ENCODE measurements at places on chromosomes 7 and 10.

DNA sequence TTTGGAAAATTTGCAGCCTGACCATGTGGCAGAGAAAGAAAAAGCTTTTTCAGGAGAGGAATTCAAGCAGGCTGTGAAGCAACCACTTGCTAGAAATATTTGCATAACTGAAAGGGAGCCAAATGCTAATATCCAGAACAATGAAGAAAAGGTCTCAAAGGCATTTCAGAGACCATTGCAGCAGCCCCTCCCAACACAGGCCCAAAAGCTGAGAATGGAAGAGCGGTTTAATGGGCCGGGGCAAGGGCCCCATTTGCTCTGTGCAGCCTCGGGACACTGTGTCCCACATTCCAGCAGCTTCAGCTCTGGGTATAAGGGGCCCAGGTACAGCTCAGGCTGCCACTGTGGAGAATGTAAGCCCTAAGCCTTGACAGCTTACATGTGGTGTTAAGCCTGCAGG is 918.1 kb upstream of the POT1 start:
- DNase-seq = no peak

- DNase-seq = no peak
These were observed 246.8 kb downstream of the ELMO1 start for GRCh38 chr7:37201876-37202198.

DNA sequence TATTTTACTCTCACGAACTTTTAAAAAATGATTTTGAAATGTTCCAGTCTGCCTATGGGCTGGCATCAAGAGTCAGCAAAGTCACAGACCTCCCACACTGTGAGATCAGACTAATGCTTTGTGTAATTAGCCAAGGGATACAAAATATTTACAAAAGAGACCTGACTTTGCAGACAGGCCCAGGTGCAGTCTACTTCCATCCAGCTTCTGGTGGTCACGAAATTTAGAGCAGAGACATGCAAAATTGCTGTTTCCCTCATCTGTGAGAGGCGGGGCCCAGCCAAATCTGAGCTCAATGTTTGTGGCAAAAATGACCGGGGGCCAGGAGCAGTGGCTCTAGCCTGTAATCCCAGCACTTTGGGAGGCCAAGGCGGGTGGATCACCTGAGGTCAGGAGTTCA is 82.5 kb upstream of the PITRM1 start:
- no peak for DNase-seq

- no peak for DNase-seq
These were observed 29.2 kb upstream of the PROSER2 start for GRCh38 chr10:11793762-11794479.

GRCh38 chr10:314381-314780 is 179.1 kb downstream of the ZMYND11 start:
- DNase-seq = no peak
